ENCODE measurements at places on chromosomes 4 and X.

DNA sequence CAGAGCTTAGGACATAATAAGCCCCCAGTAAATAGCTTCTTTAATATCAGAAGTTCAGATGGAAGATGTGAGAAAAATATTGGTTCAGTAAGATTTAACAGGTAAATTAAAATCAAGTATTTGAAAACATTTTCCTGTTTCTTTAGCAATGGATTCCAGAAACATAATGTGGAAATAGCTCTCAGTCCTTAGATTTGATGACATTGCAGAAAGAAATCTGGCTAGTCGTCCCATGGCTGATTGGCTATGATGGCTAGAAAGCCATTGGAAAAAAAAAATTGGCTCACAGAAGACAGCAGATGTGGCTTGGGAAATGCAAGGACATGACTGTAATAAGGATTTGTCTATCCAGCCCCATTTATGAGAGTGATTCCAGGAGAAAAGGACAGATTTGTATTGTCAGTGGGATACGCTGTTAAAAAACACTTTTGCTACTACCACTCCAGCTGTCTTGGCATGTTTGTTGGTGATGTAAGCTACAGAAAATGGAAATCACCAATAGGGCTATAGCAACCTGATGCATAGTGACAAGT lies 78.3 kb downstream of the AR start:
- DNase-seq, result no peak

DNA sequence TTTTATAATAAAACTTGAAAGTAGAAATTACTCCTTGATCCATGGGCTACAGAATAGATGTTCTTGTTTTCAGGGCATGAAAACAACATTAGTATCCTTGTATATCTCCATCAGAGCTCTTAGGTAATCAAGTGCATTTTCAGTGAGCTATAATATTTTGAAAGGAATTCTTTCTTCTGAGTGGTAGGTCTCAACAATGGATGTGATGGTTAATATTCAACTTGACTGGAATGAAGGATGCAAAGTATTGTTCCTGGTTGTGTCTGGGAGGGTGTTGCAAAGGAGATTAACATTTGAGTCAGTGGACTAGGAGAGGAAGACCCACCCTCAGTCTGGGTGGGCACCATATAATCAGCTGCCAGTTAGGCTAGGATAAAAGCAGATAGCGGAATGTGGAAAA lies 100.1 kb downstream of the LCORL start:
- no peak for DNase-seq

- DNase-seq, result no peak
These were observed 32.1 kb downstream of the NUDT6 start for GRCh38 chr4:122890147-122890795.

DNA sequence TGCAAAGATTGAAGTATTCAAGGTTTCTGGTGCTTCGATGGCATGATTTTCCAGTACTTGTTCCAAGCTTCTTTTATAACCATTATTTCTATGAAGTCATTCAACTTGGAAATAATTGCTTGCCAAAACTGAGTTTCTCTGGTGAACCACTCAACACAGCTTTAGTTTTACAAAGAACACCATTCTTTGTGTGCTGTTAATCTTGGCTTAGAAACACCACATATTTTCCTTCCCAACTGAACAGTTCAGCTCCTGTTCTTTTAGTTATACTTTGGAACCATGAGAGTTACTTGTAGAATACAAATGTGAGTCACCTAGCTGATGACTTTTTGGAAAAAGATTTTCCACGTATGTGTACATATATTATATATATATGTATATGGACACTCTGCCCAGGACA lies 32.7 kb downstream of the TMEM47 start:
- no peak for DNase-seq

GRCh38 chr4:56134266-56134665 lies 185.5 kb downstream of the CEP135 start:
- DNase-seq, result no peak

DNA sequence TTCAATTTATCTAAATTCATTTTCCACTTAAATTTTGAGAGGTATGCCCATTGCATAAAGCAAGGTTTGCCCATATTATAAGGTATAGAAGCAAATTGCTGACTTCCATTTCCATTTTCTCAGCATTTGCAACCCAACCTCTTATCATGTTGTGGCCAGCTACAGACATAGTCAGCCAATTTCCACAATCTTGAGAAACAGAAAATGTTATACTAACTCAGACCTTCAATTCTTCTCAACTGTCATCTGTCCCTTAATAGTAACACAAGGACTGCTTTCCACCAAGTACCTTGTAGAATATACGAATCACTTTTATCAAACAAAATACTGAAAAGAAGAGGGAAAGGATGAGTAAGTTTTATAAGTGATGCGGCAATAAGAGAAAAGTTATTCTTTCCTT lies 11.2 kb upstream of the GRIA3 start:
- DNase-seq, result no peak

DNA sequence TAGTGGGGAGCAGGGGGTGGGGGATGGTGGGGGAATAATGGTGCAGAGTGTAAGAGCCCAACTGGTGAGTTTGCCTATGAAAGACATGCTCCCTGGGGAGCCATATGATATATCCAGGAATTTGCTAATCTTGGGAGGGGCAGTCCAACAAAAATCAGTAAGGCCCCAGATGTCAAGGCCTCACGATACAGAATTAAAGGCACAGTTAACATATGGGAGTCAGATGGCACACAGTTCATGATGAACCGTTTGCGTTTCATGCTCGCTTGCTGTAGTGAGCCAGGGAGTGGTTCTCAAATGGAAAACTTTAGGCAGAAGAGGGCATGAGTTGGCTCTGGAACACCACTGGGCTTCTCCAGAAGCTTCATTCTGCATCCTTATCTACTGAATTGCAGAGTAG lies 33.9 kb upstream of the VCX2 start:
- DNase-seq, result no peak

- no peak for DNase-seq
These were observed 14.0 kb downstream of the MTM1 start for GRCh38 chrX:150582338-150582948.

- DNase-seq, result no peak
These were observed 47.8 kb downstream of the COMMD8 start for GRCh38 chr4:47415719-47416118.

DNA sequence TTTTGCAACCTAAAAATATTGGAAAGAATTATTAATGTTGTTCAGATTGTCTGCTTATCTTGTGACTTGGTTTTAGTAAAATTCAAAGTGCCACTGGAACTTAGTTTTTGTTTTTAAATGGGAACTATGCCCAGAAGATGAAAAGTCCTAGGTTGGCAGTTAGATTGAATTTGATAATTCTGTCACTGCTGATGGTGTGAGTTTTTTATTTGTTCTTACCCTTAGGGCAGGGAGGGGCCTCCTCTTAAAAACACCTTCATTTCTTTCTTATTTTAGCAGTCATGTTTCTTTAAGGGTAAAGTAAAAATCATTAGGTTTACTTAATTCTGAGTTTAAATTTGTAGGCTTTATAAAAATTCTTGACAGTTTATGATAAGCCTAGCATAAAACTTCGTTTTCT lies 80.6 kb downstream of the AFF1 start:
- DNase-seq, result no peak

DNA sequence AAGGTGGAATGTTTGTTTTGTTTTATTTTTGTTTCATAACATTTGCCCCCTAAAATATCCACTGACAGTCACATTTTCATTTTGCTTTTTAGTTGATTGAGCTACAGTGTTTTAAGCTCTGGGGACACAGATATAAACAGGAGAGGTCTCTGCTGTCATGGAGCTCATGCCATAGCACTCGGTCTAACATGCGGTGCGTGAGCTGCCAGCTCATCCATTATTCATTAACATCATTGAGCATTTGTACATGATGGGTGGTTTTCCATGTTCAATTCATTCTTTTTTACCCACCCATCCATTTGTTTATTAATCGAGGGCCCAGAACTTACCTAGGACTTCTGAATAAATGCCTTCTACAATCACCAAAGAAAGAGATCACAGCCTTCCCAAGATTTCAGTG lies 150.1 kb upstream of the SFRP2 start:
- no peak for DNase-seq

DNA sequence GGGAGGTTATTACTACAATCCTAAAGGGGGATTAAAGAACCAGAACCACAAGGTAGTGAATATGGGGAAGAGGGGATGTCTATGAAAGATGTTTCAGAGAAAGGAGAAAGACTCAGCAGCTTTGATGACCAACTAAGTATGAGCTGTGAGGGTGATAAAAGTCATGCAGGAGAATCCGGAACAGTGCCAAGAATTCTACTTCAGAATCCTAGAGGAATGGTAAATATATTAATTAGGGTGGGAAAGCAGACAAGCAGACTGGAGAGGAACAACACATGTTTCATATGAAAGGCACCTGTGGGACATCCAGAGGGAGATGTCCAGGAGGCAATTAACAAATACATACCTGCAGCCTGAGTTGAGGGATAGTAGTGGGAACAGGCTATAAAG lies 642.2 kb upstream of the DIPK2B start:
- no peak for DNase-seq

DNA sequence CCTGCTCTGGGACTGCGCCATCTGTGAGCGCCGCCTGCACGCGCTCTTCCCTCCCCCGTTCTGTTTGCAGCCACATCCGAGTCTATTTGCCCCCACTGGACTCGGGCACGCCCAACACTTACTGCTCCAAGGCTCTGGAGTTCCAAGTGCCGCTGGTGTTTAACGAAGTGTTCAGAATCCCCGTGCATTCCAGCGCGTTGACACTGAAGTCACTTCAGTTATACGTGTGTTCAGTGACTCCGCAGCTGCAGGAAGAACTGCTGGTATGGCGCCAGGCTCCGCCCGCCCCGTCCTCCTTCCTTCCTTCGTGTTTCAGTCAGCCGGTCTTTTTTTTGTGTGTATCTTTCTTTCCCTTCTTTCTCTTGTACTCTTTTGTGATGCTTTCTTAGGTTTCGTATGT lies 30.7 kb upstream of the CLCN4 start:
- no peak for DNase-seq

DNA sequence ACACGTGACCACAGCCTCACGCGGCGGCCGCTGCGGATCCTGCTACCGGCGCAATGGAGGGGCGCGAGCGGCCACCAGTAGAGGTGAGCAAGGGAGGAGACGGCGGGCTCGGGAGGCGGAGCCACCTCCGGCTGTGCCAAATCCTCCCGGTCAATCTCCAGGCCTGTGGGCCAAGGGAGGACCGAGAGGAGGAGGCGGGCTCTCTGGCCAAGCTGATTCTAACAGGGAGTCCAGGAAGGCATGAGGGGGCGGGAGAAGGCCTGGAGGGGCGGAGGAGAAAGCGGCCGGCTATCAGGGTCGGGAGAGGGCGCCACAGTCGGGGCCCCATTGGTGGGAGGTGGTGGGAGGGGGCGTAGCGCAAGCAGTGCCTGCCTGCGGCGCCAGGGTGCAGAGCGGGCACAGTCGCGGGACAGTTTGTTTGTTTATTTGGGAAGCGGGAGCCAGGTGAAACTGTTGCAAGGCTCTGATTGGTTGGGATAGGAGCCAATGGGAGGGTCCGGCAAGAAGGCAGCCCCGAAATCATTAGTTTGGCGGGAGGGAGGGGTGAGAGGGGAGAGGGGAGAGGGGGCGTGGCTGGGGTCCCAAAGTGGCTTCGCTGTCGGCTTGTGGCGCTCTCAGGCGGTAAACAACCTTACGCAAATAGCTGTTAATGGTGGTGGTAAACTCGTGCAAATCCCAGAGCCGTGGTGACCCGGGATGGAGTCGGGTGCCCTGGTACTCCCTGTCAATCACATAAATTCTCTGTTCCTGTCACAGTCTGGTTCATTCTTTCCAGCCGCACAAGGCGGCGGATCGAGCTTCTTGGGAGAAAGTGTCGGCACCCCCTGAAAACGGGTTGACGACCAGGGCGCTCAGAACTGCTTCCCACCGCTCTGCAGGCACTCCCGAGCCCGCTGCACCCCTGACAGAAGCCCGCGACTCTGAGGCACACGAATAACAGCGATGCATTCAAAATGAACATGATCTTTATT lies at the start of gene IRS4:
TSS of gene IRS4 (minus strand) at position 55 of the 971 bp plus-strand sequence.
- no peak for DNase-seq

All from esophagus muscularis mucosa (tissue), 4 donors.